ENCODE measurements at places on chromosomes 4 and X.

GRCh38 chr4:107292979-107293378, 256.9 kb upstream of the DKK2 start:
- DNase-seq, result no peak

- DNase-seq, result no peak
These were observed 28.3 kb upstream of the SERTM2 start for GRCh38 chrX:111483135-111483534.

- no peak for DNase-seq
These were observed 38.9 kb upstream of the MAMLD1 start for GRCh38 chrX:150324035-150324728.

- no peak for DNase-seq
These were observed 40.9 kb downstream of the BRCC3 start for GRCh38 chrX:155112171-155112570.

GRCh38 chr4:126087101-126087500, 772.3 kb downstream of the FAT4 start:
- no peak for DNase-seq

- DNase-seq, result peak; percentile 77
These were observed 4.4 kb upstream of the CXorf38 start for GRCh38 chrX:40651620-40652223.

- peak; percentile 60 for DNase-seq
These were observed 94.9 kb upstream of the TBC1D9 start for GRCh38 chr4:140851032-140851636.

Data from head of caudate nucleus (tissue), 42 donors.